HepG2 (cell line): ENCODE measurements at places on chromosomes 16 and 17. TPM values are rescaled to one million over a fixed set of nuclear protein-coding genes. Genes with fewer than 3 reads are reported as not detected.

- H3K27me3 ChIP-seq = no peaks in the 10 kb centered on the region; the same call in 1 of the 2 replicates
- no peaks in the 10 kb centered on the region for H3K36me3 ChIP-seq
- DNase-seq = no peak
- no peak overlapping the region for H3K27ac ChIP-seq
Measured at GRCh38 chr16:80591071-80591915, 50.5 kb downstream of the DYNLRB2 start.

- DNase-seq = peak; percentile 27
- H3K4me3 ChIP-seq = peak overlapping the region; percentile 81
- H3K27me3 ChIP-seq = no peaks in the 10 kb centered on the region; the same call in 2 of the 3 replicates
- H3K27ac ChIP-seq = peak overlapping the region; percentile 95
- peaks cover 38% of the 10 kb centered on the region for H3K4me1 ChIP-seq
Measured at GRCh38 chr17:4142107-4142900, 526 bp downstream of the ZZEF1 start.

Gene SYT17
- 0.14 TPM in 1 of 2 replicates, not detected in the other for total RNA-seq

GRCh38 chr17:43536236-43536992 is 9.7 kb downstream of the ETV4 start:
- peaks cover 89% of the 10 kb centered on the region for H3K4me1 ChIP-seq
- no peak overlapping the region for H3K4me3 ChIP-seq
- H3K27me3 ChIP-seq = no peaks in the 10 kb centered on the region
- H3K36me3 ChIP-seq = peaks cover 73% of the 10 kb centered on the region
- peak overlapping the region; percentile 47 for H3K27ac ChIP-seq
- DNase-seq = no peak

DNA sequence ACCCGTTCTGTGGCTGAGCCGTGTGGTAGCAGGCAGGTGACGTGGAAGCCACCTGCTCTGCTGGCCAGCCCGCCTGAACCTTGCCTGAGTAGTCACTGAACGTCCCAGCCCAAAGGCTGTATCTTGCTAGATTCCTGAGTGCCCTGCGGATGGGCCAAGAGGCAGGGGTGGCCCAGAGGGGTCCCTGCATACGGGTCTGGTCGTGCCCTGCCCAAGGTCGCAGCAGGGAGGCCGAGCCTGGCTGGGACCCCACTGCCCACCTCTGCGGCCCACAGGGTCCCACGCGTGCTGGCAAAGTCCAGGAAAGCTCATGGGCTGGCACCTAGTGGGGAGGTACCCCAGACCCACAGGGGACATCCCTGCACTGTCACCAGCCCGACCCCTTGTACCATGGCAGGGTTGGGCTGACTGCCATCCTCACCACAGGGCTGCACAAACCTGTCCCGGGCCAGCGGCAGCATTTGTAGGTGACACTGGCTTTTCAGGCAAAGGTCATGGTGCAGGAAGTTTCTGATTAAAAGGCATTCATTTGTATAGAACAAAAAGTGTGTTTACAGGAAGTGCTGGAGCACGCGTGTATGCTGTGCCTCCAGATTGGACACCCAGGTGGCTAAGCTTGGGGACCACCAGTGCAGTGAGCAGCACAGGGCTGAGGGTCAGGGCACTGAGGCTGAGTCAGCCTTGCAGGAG is 45.1 kb upstream of the ZC3H18 start:
- no peak overlapping the region for H3K4me3 ChIP-seq
- DNase-seq = no peak
- no peaks in the 10 kb centered on the region for H3K27me3 ChIP-seq
- no peak overlapping the region for H3K27ac ChIP-seq
- H3K4me1 ChIP-seq = peaks cover 31% of the 10 kb centered on the region

- H3K36me3 ChIP-seq = no peaks in the 10 kb centered on the region
- H3K4me3 ChIP-seq = no peak overlapping the region
- H3K27ac ChIP-seq = no peak overlapping the region
Measured at GRCh38 chr16:75942351-75942750, 216.1 kb upstream of the CPHXL start.

DNA sequence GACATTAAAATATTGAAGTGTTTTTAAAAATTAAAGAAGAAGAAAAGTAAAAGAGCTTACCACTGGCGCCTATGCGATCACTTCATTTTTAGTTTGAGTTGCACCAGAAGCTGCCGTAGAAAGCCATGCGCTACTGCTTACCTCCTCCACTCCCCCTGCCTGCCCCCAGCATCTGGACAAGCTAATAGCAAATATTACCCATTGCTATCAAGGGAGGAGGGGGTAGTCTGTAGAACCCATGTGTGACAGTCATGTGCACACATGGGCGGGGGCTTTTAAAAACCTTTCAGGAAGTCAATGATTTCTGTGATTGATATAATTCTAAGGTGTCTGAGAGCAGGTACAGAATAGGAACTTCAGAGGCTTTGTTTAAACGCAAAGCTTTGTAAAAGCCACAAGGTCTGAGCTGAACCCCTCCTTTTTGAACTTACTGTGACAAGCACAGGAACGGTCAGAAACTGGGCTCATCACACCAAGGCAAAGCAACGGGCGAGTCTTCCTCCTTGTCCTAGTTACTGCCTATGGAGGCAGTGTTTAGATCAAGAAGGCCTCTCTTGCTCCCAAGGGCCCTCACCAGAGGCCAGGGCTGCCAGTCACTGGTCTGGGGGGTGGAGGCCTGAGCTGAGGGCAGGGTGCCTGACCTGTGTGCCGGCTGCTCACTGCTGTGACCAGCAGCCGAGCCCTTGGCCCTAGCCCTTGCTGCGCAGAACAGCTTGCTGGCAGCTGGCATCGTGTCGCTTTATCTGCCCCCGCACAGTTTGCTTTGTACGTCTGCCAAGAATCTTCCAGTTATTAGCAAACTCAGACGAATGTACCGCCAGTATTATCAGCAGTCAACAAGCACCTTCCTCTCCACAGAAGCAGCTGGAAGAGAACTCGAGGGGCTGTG is 15.0 kb downstream of the GINS2 start:
- no peaks in the 10 kb centered on the region for H3K4me1 ChIP-seq
- no peak overlapping the region for H3K27ac ChIP-seq
- H3K27me3 ChIP-seq = no peaks in the 10 kb centered on the region
- H3K4me3 ChIP-seq = no peak overlapping the region
- no peak for DNase-seq
- peaks cover 89% of the 10 kb centered on the region for H3K36me3 ChIP-seq

- no peak for DNase-seq
- no peak overlapping the region for H3K4me3 ChIP-seq
- H3K36me3 ChIP-seq = no peaks in the 10 kb centered on the region
- H3K4me1 ChIP-seq = peaks cover 50% of the 10 kb centered on the region
Measured at GRCh38 chr16:29148131-29148691, 163.4 kb downstream of the LAT start.

DNA sequence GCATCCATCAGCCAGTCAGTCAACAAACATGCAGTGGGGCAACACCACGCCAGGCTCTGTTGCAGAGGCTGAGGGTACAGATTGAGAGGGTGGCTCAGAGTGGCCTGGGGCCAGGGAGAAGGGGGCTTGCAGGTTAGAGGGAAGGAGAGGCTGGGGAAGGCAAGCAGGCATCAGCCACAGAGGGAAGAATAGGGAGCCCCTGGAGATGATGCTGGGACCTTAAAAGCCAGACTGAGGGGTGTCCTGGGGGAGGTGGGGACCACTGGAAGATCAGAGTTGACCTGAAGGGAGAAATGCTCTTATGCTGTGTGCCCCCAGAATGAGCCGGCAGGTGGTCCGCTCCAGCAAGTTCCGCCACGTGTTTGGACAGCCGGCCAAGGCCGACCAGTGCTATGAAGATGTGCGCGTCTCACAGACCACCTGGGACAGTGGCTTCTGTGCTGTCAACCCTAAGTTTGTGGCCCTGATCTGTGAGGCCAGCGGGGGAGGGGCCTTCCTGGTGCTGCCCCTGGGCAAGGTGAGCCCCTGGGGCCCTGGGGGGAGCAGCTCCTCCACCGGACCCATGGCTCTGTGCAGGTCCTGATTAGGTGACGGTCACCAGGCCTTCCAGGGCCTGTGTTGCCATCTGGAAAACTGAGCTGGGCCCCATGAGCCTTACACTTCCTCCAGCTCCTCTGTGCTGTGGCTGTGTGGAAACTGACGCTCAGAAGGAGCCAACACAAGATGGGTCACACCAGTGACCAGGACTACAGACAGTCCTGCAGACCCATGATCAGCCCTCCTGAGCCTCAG is 1.7 kb downstream of the CORO1A start:
- no peak overlapping the region for H3K4me3 ChIP-seq
- H3K27me3 ChIP-seq = no peaks in the 10 kb centered on the region; the same call in 1 of the 2 replicates
- no peak overlapping the region for H3K27ac ChIP-seq
- no peak for DNase-seq

Gene TMEM106A
- total RNA-seq = 7.3 and 16.9 TPM in 2 replicates

GRCh38 chr16:50573279-50573678 is 25.1 kb downstream of the NKD1 start:
- H3K27ac ChIP-seq = no peak overlapping the region
- peaks cover 72% of the 10 kb centered on the region for H3K36me3 ChIP-seq
- no peak overlapping the region for H3K4me3 ChIP-seq
- peaks cover 94% of the 10 kb centered on the region for H3K4me1 ChIP-seq
- no peaks in the 10 kb centered on the region for H3K27me3 ChIP-seq

Gene PPM1E
- total RNA-seq = 0.04 TPM in 1 of 2 replicates, not detected in the other

GRCh38 chr17:34015253-34015652 is 239.8 kb upstream of the CCL2 start:
- H3K36me3 ChIP-seq = no peaks in the 10 kb centered on the region
- H3K4me3 ChIP-seq = no peak overlapping the region
- H3K27me3 ChIP-seq = no peaks in the 10 kb centered on the region

GRCh38 chr17:1643293-1643998 is 2.1 kb downstream of the SCARF1 start:
- H3K4me3 ChIP-seq = peak overlapping the region; percentile 51
- peaks cover 28% of the 10 kb centered on the region; the same call in 2 of the 3 replicates for H3K27me3 ChIP-seq
- H3K36me3 ChIP-seq = no peaks in the 10 kb centered on the region
- H3K27ac ChIP-seq = no peak overlapping the region
- peaks cover 73% of the 10 kb centered on the region for H3K4me1 ChIP-seq

DNA sequence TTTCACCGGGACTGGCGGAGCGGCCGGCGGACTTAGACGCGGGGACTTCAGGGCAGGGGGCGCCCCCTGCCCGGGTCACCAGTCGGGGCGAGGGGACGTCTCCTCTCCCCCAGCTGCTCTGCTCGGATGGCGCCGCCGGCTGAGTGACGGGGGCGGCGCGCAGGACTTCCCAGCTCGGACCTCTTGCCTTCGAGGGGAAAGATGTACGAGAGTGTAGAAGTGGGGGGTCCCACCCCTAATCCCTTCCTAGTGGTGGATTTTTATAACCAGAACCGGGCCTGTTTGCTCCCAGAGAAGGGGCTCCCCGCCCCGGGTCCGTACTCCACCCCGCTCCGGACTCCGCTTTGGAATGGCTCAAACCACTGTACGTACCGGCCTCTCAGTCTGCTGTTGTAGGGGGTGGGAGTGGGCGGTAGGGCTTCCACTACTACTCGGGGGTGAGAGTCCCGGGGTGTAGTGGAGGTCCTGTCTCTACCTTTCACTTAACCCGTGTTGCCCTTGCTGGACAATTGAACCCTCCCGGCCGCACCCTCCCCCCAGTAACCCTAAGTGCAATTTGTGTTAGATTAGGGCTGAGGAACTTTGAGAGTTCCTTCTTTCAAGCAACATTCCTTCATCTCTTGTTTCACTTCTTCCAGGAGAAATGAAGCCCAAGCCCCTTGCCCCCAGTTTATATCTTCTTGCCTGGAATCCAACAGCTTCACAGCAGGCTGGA is 21.9 kb downstream of the GJD3 start:
- H3K36me3 ChIP-seq = no peaks in the 10 kb centered on the region
- H3K4me1 ChIP-seq = peaks cover 60% of the 10 kb centered on the region
- DNase-seq = no peak
- H3K4me3 ChIP-seq = peak overlapping the region; percentile 84
- H3K27ac ChIP-seq = peak overlapping the region; percentile 64
- H3K27me3 ChIP-seq = no peaks in the 10 kb centered on the region

Gene CCL8
- total RNA-seq = not detected in 2 replicates

Gene PYDC1
- not detected in 2 replicates for total RNA-seq

Gene TPSD1
- not detected in 2 replicates for total RNA-seq

DNA sequence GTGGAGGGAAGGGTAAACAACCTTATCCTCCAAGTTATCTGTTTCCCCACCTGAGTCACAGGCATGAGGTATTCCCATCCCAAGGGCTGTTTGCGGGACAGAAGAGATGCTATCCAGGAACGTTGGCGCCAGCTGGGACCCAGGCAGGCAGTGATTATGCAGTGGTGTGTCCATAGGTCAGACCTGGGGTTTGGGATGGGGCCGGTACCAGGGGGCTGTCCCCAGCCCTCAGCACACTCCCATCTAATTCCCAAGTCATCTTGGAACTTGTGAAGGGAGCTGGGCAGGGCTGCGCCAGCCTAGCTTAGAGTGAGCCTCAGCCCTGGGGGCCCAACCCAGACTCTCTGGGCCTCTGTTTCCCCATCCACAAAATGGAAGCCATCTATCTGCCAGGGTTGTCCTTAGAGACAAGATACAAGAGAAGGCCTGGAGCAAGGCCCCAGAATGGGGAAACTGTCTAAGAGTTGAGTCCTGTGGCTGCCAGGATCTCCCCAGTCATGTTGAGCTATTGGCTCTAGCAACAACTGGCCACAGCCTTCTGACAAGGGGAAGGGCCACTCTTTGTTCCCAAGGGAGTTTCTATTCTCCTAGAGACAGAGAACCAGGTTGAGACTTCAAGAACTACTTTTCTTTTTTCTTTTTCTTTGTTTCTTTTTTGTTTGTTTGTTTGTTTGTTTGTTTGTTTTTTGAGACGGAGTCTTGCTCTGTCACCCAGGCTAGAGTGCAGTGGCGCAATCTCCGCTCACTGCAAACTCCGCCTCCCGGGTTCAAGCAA is 9.8 kb upstream of the JUP start:
- DNase-seq = peak; percentile 46
- H3K27me3 ChIP-seq = no peaks in the 10 kb centered on the region
- H3K4me3 ChIP-seq = no peak overlapping the region
- H3K36me3 ChIP-seq = no peaks in the 10 kb centered on the region

Gene SLC6A2
- 0.65 and 0.66 TPM in 2 replicates for total RNA-seq

GRCh38 chr17:7191571-7192270 is 12.6 kb upstream of the ASGR1 start:
- peaks cover 33% of the 10 kb centered on the region for H3K4me1 ChIP-seq
- peak; percentile 50 for DNase-seq
- H3K27ac ChIP-seq = no peak overlapping the region
- H3K36me3 ChIP-seq = no peaks in the 10 kb centered on the region
- H3K27me3 ChIP-seq = no peaks in the 10 kb centered on the region
- no peak overlapping the region for H3K4me3 ChIP-seq

Gene SOST
- not detected in 2 replicates for total RNA-seq

DNA sequence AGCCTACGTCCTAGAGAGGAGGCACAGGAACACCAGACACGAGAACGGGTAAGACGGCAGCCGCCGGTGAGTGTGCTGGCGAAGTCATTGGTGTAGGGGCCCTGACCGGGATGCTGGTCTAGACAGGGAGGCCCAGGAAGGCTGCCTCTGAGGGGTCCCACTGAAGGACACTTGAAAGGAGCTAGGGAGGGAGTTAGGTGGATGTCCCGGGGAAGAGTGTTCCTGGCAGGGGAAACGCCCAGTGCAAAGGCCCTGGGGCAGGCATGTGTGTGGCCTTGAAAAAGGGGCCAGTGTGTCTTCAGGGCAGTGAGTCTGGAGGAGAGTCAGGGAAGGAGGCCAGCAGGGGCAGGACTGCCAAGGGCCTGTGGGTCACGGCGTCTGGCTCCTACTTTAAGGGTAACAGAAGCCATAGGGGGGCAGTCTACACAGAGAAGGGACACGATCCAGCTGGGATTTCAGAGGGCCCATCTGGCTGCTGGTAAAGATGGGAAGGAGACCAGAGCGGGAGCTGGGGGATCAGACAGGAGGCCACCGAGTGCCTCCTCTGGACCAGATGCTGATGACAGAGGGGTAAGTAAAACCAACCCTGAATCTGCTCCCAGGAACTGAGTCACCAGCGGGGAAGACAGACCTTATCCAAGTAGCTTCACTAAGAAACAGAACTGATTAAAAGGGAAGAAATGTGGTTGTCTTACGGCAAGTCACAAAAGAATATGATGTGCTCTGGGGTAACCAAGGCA is 115.9 kb downstream of the LITAF start:
- H3K27me3 ChIP-seq = peaks cover 13% of the 10 kb centered on the region; the same call in 1 of the 2 replicates
- no peaks in the 10 kb centered on the region for H3K36me3 ChIP-seq
- no peak for DNase-seq
